ENCODE measurements at places on chromosomes 2 and 18.

DNA sequence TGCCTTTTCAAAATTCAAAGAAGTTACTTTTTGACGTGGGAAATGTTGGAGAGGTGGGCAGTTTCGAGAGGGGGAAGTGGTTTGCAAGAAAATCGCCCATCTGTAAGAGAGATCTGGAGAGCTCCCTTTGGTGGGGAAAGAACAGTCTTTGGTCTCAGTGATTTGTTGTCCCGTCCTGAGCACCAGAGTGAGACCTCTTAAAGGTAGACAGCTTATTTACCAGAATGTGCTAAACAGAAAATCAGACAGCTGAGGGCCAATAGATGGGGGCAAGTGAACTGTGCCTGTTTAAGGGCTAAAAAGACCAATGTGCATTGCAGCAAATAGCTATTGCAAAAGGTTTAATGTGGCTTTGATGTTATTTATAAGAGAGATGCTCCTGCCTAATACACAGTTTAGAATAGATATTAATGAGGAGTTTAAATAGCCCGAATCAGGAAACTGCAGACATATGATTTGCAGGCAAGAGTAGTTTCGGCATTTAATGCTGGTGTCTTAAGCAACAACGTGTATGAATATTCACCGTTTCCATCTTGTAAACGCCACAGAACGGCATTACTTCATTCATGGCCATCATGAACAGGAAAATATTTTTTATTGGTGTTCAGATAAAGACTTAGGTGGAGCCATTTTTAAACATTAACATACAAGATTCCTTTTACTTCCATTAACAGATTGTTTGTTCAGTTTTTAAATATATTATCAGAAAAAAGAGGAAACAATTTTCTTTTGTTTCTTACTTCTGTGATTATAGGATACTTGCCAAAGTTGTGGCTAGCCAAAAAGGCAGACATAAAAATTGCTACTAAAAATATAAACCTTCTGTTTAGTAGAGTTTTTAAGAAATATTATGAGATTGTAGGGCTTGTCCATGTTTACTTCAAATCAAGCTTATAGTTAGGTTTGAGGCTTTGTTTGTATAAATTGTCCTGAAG, 29.6 kb downstream of the ARHGAP15 start:
- no peak for DNase-seq

DNA sequence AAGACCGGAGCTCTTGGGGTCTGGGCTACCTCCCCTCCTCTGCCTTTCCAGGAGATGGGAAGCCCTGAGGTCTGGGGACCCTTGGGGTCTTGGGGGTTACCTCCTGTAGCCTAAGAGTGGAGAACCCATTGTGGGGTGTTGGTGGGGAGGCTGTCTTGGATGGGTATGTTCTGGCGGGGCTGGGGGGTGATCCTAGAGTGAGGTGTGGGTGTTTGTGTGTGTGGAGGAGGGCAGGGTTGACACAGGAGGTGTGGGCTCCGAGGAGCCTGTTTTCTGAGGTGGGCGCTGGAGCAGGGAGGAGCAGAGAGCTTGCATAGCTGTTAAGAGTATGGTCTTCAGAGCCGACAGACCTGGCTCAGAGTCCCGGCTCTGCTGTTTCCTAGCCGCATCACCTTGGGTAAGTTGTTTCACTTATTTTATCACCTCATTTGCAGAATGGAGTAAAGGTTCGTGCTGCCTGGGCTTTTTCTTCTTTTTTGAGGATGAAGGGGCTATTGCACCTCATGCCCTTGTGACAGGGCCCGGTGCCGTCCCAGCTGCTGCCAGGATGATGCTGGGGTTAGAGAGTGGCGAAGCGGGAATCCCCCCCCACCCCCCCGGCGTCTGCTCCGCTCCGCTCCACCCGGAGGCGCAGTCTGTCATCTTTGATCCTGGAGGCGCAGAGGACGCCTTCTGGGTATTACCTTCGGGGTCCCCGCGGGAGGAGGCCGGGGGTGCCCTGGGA, 17.2 kb downstream of the TET3 start:
- no peak for DNase-seq

DNA sequence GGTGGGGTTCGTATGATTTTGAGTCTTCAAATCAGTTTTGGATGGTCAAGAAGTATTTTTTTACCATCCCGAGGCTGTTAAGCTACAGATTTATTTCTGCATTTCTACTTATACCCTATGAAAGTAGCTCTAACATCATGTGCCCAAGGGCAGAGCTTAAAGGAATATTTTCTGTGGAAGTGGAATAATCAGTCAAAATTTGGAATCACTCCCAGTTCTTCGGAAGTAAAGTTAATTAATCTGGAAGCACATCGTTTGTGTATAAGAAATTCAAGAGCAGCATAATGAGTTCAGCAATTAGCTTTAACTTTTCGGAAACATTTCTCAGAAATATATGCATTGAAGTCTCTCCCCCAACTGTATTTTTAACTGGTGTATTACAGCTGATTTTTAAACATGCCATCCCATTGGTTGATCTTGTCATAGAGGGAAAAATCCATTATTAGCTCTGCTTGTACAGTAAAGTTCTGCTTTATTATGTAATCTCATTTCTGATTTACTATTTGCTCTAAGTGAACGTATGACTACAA, 510.1 kb downstream of the DCC start:
- no peak for DNase-seq

GRCh38 chr2:58508006-58508405, 266.9 kb upstream of the FANCL start:
- DNase-seq = no peak

DNA sequence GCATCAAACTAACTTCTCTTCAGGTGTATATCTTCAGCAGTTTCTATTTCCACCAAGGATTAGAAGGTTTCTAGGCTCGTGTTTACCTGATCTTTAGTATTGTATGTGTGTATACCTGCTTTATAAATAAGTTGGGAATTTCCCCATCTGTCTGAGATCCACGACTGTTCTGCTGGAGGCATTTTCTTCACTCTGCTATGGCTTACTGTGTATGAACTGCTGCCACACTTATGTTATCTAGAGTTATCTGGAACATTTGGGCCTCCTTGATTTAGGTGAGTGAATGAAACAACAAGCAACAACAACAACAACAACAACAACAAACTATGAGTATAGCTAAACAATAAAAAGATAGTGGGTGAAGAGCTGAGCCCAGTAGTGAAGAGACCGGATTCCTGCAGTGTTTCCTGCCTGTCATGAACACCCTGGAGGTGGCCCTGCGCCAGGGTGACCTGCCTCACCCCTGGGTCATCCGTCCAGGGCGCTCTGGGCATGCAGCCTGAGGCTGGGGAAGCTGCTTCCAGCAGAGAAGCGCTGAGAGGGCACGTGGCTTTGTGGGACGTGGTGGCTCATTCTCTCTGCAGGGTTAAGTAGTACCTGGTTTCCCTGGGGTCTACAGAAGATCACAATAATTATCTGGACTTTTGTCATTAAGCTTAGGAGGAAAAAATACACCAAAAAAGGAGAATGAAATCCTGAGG, 56.1 kb upstream of the GATA6 start:
- no peak for DNase-seq

Measured in stimulated activated CD4-positive, alpha-beta T cell treated with anti-CD3 and anti-CD28 coated beads, TNF-alpha, amount 100 ng/mL, for 1 hour (primary cell).